ENCODE measurements at places on chromosomes 5 and 9. TPM values are rescaled to one million over a fixed set of nuclear protein-coding genes. Genes with fewer than 3 reads are reported as not detected.

- no peak for DNase-seq
- no peak overlapping the region for H3K4me3 ChIP-seq
- H3K36me3 ChIP-seq: no peaks in the 10 kb centered on the region
- peaks cover 18% of the 10 kb centered on the region for H3K27me3 ChIP-seq
These were observed 60.7 kb downstream of the NRG2 start for GRCh38 chr5:139982157-139982974.

- no peak for DNase-seq
- H3K27ac ChIP-seq: no peak overlapping the region
- H3K4me1 ChIP-seq: no peaks in the 10 kb centered on the region
- no peaks in the 10 kb centered on the region for H3K36me3 ChIP-seq
- no peak overlapping the region for H3K4me3 ChIP-seq
These were observed 114.4 kb upstream of the PCSK1 start for GRCh38 chr5:96547486-96547885.

- DNase-seq: no peak
- H3K36me3 ChIP-seq: no peaks in the 10 kb centered on the region
- no peak overlapping the region for H3K27ac ChIP-seq
- H3K4me1 ChIP-seq: no peaks in the 10 kb centered on the region
These were observed 178.9 kb upstream of the TUSC1 start for GRCh38 chr9:25857147-25857546.

Gene HNRNPA0
- total RNA-seq: 29.6 TPM

Gene SNX24
- total RNA-seq: 6.4 TPM
